GM12878 (cell line): ENCODE measurements at places on chromosomes 5 and 9. TPM values are rescaled to one million over a fixed set of nuclear protein-coding genes. Genes with fewer than 3 reads are reported as not detected.

GRCh38 chr9:135602789-135603481 is 36.4 kb downstream of the GLT6D1 start:
- no peak for DNase-seq

GRCh38 chr5:20556115-20556763 is 568.2 kb upstream of the CDH18 start:
- DNase-seq: no peak

DNA sequence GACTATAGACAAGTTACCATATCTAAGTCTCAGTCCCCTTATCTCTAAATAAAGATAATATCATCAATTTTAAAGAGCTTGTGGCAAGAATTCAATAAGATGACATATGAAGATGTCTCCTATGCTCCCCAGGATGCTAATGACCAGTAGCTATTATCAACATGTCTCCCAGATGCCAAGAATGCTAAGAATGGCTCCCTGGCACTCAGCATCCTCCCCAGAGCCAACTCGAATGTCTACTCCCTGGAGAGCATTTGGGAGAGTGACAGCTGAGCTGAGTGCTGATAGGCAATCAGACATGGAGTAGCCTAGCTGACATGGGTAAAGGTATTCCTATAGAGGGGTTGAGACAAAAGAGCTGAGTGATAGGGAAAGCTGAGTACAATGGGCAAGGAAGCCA is 15.9 kb downstream of the P4HA2 start:
- no peak for DNase-seq

The KCNT1 gene
- not detected in 2 replicates for total RNA-seq

DNA sequence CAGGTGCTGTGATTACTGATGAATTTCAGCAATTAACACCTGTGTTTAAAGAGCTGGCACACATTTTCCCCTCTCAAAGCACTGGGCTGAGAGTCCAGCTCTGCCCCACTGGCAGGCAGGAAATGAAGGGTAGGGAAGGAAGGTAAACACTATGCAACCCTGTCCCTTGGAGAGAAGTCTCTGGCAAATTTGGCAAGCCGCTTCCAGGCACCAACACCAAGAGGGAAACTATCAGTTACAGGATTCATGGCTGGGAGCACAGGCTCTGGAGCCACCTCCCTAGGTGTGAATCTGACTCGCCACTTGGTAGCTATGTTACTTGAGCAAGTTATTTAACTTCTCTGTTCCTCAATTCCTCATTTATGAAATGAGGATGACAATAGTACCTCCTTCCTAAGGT is 3.3 kb downstream of the ANKS6 start:
- no peak for DNase-seq

- no peak for DNase-seq
Measured at GRCh38 chr5:108760512-108760911, 12.8 kb downstream of the FER start.

DNA sequence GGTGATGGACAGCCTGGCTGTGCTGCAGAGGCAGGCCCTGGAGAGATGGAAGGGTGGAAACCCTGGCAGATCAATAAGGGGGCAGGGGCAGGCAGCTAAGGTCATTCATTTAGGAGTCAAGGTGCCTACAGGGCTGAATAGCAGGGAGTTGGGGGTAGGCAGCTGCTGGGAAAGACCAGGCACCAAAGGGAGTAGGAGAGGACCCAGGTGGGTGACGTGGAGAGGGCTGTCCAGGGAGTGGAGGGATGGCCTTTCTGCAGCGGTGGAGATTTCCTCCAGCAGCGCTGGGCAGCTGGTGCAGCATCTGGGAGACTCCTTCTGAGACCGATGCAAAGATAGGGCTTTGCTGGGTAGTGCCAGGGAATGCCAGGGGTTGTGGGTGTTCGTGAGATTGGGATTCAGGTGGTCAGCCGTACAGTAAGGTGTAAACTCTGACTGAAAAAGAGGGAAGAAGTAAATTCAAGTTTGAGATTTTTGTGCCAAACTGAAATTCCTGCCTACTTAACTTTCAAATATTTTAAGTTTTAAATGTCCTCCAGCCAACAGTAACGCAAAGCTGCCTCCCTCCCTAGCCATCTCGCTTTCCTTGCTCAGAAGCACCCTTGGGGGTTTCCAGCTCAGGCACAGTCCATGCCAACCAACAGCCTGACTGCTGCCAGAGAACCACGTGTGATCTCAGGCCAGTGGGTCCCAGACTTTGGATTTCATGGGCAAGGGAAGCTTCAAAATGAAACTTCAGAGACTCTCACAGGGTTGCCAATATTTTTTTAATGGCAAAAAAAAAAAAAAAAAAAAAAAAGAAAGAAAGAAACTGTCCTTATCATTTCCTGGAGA is 18.6 kb upstream of the ANGPTL2 start:
- no peak for DNase-seq

- no peak for DNase-seq
Measured at GRCh38 chr9:1458503-1458902, 408.3 kb downstream of the DMRT2 start.

The ZFP2 gene
- not detected in 2 replicates for total RNA-seq

The FABP6 gene
- 1.9 and 2.3 TPM in 2 replicates for total RNA-seq

The ADGRV1 gene
- 0.66 and 0.72 TPM in 2 replicates for total RNA-seq

- no peak for DNase-seq
Measured at GRCh38 chr9:79667120-79667519, 95.4 kb downstream of the TLE4 start.

DNA sequence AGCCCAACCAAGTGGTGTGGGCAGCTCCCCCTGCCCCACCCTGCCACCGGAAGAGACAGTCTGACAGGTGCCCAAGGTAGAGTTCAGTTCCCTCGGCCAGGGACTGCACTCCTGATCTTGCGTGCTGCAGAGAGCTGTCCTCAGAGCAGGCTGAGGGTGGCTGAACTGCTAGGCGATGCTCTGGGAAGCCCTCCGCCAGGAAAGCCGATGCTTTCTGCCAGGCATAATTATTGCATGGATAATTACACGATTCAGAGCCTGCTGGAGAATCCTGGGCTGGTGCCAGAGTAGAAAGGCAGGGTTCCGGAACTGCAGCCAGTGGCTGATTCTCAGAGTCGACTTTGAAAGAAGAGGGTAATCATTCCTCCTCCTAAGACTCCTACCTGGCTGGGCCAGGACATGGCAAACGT is 19.3 kb downstream of the KCNIP1 start:
- DNase-seq: no peak

DNA sequence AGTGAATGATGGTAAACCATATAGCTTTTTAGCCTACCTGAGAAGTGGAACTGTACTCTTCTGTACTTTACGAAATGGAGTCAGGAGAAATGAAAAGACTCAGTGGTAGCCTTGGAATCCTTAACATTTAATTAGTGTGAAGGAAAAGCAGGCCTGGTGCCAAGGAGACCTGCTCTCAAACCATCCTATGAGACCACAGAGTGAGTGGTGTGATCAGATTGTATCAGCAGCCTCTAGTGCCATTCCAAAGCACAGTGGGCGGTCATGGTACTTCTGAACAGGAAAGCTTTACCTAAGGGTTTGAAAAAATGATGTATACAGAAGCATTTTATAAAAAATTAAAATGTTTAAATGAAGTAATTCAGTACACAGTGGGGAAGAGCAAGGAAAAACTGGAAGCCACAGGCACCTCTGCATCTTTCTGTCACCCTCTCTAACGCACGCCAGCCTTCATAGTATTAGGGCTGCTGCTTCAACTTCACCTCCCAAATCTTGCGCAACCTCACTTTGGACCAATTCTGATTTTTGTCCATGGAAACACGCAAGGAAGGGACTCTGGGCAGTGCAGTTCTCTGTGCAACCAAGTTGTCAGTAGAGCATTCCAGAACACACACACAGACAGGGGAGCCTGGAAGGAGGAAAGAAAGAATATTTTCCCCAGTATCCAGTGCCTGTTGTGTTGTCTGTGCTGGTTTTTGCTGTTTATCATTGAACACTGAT is 203.7 kb downstream of the SH3GL2 start:
- no peak for DNase-seq

The ANKRD31 gene
- total RNA-seq: not detected in 2 replicates

The PCDHGA2 gene
- 0.05 and 0.11 TPM in 2 replicates for total RNA-seq

GRCh38 chr5:175597718-175598117 is 60.2 kb upstream of the HRH2 start:
- DNase-seq: no peak

DNA sequence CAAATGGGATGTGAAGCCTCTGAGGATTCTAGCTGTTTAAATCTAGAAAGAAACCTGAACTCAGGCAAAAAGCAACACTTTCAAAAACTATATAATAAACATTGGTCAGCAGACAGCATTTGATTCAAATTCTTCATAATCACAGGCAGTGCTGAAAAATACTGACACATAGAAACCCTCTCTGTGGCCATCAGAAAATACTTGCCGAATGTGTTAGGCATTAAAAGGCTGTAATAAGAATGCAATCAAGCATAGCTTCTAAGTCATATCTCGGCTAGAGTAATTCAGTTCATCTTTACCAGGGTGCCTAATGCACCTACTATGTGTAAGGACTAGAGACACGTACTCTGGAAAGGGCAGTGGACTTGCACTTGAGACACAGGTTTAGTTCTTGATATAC is 405.3 kb upstream of the SGCD start:
- DNase-seq: no peak

The FAM120AOS gene
- total RNA-seq: 32.3 and 35.6 TPM in 2 replicates

DNA sequence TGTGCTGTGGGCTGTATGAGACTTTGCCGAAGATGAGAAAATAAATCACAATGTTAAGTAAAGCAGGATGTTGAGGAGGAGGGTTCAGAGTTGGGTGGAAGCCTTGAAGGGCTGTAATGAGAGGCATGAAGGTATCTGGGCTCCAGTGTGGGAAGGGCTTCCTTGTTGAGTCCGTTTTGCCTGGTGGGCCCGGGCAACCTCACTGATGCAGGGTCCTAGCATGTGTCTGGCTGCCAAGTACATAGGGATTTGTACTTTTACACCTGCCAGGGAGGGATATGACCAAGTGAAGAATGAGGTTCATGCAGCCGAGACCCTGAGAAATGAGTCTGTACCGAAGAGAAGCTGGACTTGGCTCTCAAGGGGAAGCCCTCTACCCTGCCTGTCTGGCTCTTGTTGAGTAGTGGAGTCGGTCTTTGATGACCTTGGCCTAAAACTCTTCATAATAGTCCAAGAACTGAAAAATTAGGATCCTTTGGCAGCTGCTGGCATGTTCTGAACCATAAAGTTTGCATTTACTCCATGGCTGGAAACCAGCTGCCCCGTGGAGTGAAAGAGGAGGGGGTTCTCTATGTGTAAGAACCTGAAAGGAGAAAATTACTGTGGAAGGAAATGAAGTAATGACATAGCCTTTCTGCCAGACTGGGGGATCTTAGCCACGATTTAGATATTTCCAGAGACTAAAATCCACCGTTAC is 59.0 kb upstream of the DPYSL3 start:
- no peak for DNase-seq

The PAEP gene
- not detected in 2 replicates for total RNA-seq

The PKD2L2 gene
- total RNA-seq: 0.36 TPM in 1 of 2 replicates, not detected in the other

DNA sequence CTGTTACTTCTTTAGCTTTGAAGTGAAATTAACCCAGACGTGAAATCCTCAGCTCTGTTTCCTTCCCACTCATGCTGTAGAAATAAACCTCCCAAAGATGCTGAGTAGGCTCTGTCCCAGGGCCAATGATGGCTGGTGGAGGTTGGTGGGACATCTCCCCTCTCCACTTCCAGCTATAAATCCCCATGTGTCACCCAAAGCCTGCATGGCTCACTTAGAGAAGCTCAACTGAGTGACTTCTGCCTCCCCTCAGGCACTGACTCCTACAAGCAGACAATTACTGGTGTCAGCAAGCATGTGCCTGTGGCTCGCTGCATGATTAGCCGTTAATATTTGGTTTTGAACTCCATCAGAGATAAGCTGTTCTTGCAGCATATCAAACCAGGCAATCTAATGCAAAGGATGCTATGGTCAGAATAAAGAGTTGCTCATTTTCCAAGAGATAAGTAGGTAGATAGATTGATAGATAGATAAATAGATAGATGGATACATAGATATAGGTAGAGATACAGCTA is 569.5 kb upstream of the WWC1 start:
- no peak for DNase-seq

GRCh38 chr9:89122949-89123348 is 55.7 kb downstream of the SHC3 start:
- no peak for DNase-seq

- DNase-seq: no peak
Measured at GRCh38 chr5:176386491-176386890, 1.9 kb downstream of the NOP16 start.

GRCh38 chr5:55864606-55865541 is 13.7 kb downstream of the IL31RA start:
- DNase-seq: no peak

DNA sequence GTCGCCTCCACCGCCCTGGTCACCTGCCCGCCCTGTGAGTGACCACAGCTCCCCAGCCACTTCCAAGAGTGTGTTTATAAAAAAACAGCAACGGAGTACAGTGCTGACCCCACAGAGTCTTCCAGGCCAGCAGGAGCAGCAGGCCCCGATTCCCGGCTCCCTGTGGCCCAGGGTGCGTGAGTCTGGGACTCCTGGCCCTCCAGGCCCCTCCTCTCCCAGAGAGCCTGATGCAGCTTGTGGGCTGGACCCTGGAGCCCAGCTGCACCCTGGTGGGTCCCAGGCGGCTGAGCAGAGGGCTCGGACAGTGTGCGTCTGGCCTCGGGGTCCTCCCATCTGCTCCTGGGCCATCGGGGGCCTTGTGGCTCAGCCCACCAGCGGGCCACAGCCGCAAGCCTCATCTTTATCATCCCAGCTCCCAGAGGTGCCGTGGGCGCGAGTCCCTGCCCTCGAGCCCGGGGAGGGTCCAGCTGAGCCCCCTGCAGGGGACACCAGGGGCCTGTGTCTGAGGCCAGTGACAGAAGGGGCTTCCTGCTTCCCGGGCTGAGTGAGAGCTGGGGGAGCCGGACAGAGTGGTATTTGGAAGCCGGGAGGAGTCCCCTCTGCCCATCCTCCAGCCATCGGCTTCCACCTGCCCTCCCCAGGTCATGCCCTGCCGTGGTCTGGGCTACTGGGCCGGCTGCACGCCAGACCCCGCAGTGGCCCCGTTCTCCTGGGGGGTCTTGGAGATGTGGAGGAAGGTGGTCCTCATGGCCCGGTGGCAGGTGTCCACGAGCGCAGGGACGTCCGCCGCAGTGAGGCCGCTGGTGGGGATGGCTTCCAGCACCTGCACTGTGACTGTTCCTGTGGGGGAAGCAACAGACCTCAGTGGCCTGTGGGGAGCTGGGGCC is 10.6 kb downstream of the EGFL7 start:
- DNase-seq: no peak
